ENCODE measurements at places on chromosomes 3 and 15.

GRCh38 chr15:78992416-78993256, 47.8 kb upstream of the CTSH start:
- no peak for DNase-seq

DNA sequence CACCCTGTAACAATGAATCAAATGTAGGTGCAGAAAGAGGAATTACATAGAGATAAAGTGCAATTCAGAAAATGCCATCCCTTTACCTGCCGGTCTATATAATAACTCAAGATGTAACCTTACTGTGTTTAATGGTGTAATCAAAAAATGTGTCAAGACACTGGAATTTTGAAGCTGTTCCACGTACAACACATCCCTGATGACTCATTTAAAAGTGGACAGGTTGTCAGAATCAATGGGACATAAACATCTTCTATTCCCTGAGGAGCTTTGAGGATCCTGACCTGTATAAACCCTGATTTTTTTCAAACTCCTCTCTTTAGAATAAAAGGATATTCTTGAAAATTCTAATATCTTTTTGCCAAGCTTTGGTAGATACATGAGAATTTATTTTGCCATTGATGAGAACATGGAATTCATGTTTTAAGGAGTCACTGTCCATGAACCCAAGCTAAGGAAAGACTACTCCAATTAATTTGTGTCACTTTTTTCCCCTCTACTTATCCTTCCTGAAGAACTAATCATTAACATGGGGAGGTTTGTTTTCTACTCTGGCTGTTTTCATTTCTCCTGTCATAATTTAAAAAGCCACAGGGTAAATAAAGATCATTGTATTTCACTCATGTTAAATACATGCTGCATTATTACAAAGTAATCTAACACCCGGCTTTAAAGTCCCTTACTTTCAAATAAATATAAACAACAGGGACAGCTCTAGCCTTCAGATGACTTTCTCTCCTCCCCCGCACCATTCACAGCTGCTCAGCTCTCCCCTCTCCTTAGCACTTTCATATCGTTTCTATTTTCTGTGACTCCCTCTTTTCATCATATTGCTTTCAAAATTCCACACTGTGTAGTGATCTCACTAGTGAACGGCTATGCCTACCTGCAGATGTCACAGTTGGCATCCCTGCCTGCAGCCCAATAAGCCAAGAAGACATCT, 138.3 kb downstream of the TAFA4 start:
- DNase-seq = no peak

DNA sequence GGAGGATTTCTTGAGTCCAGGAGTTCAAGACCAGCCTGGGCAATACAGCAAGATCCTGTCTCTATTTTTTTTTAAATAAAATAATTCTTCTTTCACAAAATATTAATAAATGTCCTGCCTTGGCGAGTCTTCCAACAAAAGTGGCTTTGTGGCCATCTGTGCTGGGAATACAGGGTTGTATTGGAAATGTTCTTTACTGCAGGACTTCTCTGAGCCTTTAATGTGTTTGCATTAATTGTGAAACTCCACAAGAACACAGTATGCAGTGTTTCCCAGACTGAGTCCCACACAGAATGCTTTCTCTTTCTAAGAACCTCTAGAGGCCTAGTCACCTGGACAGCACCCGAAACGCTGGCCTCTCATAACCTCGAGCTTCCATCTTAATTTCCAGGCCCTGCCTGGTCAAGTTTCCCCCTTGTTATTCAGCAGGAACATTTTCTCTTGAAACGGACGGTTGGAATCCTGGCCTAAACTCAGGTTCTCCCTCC, 85.4 kb upstream of the ARRDC4 start:
- no peak for DNase-seq

DNA sequence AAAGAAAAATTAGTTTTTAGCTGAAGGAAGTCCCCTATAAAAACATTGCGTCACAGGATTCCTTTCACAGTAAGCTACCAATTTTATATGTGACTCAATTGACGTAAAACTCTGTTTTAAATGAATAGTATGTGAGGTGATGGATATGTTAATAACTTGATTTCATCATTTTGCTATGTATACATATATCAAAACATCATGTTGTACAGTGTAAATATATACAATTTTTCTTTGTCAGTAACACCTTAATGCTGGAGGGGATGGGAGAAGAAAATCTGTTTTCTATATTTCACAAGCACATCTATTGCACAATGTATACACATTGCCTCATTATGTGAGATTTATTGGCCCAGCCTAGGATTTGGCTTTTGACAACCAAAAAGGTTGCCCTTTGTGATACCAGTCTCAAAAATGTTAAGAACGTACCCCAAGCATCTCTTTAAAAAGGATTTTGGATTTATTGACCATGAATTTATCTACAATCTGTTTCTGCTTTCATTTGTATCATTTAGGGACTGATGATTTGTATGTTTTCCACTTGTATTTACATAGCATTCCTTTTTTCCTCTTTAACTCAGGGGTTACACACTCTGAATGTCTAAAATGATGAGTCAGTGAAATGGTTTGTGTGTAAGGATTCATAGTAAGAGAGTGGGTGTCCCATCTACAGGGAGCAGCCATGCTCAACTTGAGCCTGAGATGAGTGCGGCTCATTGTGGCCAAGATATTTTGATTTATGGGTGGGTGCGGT, 62.6 kb downstream of the CRTC3 start:
- no peak for DNase-seq

DNA sequence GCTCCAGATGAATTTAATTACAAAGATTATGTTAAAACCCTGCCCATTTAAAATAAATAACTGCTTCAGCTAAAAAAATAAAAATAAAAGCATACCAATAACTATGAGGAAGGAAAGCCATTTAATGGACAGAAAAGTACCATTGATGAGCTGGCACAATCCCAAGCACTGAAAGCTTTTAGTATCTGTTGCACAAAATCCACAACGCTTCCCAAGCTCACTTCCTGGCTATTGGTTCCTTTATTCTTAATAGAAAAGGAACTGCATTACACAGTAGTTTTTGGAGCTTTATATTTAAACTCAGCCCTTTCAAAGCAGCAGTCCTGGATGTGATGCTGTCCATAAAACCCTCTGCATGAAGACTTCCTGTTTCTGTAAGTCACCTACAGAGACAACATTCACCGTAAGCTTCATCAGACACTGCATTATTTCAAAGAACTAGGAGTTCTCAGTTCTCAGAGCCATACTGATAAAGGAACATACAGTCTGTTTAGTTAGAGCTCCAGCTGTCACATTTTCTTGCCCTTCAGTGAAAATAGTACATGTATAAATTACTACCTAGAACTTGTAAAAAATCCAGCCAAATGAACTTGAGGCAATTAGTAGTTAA, 81.5 kb downstream of the CSNK1G1 start:
- no peak for DNase-seq

GRCh38 chr3:178456621-178457285, 79.5 kb upstream of the KCNMB2 start:
- DNase-seq = no peak

DNA sequence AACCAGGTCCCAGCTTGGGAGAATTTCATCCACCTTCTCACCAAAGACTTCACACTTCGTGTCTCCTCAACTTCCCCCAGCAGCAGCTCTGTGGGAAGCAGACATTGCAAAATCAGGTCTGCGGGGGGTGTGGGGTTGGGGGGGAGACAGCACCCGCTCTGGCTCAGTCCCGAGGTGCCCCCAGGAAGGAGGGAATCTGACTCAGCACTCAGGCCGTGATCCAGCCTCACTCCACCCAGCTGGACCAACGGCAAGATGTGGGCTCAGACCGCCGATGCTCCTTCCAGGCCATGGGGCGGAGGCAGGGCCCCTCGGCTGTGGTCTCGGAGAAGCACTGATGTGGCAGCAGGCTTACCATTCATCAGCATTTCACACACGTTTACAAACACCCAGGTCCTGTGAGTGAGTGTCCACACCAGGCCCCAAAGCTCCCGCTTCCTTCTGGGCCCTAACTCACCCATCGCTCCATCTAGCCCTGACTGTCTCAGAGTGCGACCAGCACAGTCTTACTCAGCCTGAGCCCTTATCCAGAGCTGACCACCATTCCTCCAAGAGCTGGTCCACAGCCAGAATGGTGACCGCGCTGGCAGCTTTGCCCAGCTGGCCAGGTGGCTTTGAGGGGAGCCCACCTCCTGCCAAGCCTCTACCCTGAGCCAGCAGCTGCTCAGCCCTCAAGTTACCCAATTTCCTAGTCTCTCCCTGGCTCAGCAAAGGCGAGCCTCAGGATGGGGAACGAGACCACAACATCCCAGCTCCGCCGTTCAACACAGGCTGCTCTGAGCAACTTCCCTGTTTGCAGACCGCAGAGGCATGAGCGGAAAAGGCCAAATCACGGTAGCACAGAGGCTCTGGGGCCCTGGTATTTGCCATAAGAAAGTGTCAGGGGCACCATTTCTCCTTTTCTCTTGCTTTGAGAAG, 3.3 kb downstream of the STAB1 start:
- no peak for DNase-seq

- no peak for DNase-seq
Observed at GRCh38 chr3:53030619-53031449, 15.0 kb downstream of the SFMBT1 start.

- DNase-seq = no peak
Observed at GRCh38 chr3:17831366-17831765, 88.9 kb upstream of the TBC1D5 start.

All from NCI-H1930 (cell line).